Activated naive CD8-positive, alpha-beta T cell treated with anti-CD3 and anti-CD28 coated beads, Interleukin-2, amount 10 ng/mL, durations not matched to agents 7 days and 5 days (primary cell): ENCODE measurements at places on chromosomes 16 and 17. TPM values are rescaled to one million over a fixed set of nuclear protein-coding genes. Genes with fewer than 3 reads are reported as not detected.

Gene C16orf96
- 0.17 TPM for total RNA-seq

Gene KRTAP9-4
- total RNA-seq = not detected

Gene BEAN1
- total RNA-seq = not detected

Gene PRSS36
- 0.31 TPM for total RNA-seq

Gene GSDMA
- 0.26 TPM for total RNA-seq

Gene CCL16
- not detected for total RNA-seq

Gene TBC1D3C
- total RNA-seq = 5.2 TPM

Gene SMIM36
- not detected for total RNA-seq

Gene SOX9
- total RNA-seq = not detected

Gene DECR2
- total RNA-seq = 7.9 TPM

Gene KRTAP4-9
- not detected for total RNA-seq

Gene EME1
- total RNA-seq = 27.3 TPM

Gene NPIPB6
- total RNA-seq = 2.4 TPM

Gene TSPAN10
- 0.36 TPM for total RNA-seq

Gene CARD14
- not detected for total RNA-seq

Gene CD7
- 320 TPM for total RNA-seq

Gene DYNLRB2
- not detected for total RNA-seq

Gene ALOX15B
- total RNA-seq = not detected

Gene ARHGAP27
- 99.8 TPM for total RNA-seq

Gene CCDC78
- total RNA-seq = 5.8 TPM

Gene CLEC18A
- 0.68 TPM for total RNA-seq

Gene MARVELD3
- not detected for total RNA-seq

Gene NME4
- total RNA-seq = 8.8 TPM

Gene NOXO1
- 0.58 TPM for total RNA-seq

Gene ZSCAN10
- total RNA-seq = 0.39 TPM

Gene C17orf58
- 3.8 TPM for total RNA-seq

Gene ICAM2
- total RNA-seq = 59.0 TPM

Gene CCDC137
- 31.3 TPM for total RNA-seq

Gene SLC2A4
- not detected for total RNA-seq

Gene LRRC46
- total RNA-seq = 0.43 TPM

Gene VAT1L
- total RNA-seq = not detected
